ENCODE measurements at places on chromosomes 2 and 18. TPM values are rescaled to one million over a fixed set of nuclear protein-coding genes. Genes with fewer than 3 reads are reported as not detected.
A peak's percentile ranks its signal among the peaks of the same experiment; 100 is the strongest.

The CHRNG gene
- total RNA-seq, result not detected

DNA sequence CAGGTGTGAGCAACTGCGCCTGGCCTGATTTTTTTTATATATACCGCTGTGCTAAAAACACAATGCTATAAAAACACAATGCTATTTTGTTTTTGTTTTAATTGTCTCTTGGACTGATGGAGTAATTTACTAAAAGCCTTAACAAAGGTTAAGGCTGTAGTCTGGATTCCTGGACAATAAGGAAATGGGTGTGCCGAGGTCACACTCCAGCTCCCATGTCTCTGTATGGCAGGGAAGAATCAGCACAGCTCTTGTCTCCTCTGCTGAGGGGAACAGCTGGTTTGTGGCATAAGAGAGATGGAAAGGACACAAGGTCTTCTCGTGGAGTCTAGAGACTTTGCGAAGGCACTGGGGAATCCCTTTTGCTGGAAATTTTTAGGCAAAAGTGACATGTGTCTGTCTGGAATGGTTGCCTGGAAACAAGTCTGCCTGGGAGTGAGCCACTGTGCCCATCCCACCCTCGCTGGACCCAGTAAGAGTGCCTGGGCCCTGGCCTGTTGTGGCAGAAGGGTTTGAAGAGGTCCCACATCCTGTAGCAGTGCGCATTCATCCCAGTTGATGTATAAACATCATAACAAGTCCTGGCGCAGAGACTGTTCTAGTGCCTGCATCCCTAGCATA lies 73.1 kb downstream of the MAPK4 start:
- ATAC-seq, result no peak

DNA sequence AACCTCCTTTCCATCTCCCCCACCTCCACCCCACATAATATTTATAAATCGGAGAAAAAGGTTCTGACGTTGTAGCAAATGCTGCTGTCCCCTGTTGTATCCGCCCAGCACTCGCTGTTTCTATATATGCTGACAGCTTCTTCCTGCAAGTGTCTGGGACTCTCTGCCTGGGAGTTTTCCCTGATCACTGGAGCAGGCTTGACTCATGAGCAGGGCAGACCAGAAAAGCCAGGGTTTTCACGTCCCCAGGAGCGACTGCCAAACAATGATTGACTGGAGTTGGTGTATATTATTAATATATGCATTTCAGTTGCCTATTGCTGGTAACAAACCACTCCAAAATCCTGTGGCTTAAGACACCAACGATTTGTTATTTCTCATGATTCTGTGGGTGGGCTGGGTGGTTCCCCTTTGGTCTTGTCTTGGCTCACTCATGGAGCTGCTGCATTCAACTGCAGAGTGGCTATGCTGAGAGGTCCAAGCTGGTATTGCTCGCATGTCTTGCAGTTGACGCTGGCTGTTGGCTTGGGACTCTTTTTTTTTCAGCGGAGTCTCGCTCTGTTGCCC lies 21.2 kb upstream of the ASXL2 start:
- ATAC-seq, result peak; percentile 87

The CD302 gene
- 1.6 TPM for total RNA-seq

GRCh38 chr18:74226156-74226555 lies 65.6 kb downstream of the CYB5A start:
- no peak for ATAC-seq
